C1 segment of cervical spinal cord (tissue), 14 donors: ENCODE measurements at places on chromosomes 1 and 21.

GRCh38 chr1:152107031-152107983 is 7.9 kb downstream of the TCHH start:
- no peak for DNase-seq

DNA sequence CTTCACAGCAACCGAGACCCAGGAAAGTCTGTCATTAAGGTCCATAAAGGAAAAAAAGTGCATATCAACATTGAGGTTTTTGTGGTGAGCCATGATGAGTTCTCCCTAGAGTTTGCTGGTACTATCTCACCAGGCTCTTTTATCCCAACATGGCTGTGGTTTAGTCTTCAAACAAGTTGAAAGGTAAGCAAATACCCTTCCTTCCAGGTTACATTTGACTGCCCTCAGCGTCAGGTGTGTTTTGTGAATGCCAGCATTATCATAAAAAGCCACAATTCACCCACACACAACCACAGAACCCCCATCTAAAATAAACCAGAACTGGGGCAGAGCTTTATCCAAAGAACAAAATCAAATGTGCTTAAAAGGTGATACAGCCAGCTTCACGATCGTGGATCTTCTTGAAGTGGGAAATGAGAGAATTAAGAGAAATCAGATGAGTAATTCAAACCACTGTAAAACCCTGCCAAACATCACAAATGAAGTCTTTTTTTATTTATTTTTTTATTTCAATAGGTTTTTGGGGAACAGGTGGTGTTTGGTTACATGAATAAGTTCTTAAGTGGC is 64.7 kb downstream of the SETD4 start:
- DNase-seq, result no peak

DNA sequence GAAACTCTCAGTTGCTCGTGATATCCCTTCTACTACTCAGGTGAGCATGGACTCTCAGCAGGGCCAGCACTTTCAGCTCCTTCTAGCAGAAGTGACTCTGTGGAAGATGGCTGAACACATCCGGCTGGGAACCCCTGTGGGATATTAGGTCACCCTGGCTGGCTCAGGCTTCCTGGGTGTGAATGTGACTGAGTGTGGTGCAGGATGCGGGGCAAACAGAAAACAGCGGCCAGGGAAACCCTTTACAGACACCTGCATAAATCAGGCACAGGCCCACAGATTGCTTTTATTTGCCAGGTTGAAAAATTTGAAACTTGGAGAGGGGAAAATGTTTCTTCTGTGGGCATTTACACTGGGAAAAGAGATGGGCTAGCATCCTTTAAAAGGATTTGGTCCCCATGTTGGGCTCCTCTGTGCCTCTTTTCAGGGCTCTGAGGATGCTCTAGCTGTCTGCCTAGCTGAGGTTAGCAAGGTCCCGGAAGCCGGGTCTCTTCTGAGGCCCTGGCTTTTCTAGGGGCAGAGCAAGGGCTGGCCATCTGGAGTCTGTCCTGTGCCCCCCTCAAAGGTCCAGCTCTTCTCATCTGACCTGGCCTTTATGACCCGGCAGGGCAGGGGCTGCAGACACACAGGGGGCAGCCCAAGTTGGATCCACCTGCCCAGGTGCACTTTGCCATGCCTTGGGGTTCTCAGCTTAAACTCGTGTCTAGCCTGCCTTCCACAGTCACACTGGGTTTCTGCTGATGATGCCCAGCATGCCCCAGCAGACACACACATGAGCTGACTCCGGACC is 243.0 kb downstream of the SIPA1L2 start:
- no peak for DNase-seq

GRCh38 chr1:26353210-26353859 is 595 bp downstream of the CRYBG2 start:
- no peak for DNase-seq

- no peak for DNase-seq
These were observed 43.5 kb downstream of the SNX27 start for GRCh38 chr1:151655371-151655770.

GRCh38 chr1:89724369-89725010 is 91.6 kb downstream of the LRRC8C start:
- no peak for DNase-seq

DNA sequence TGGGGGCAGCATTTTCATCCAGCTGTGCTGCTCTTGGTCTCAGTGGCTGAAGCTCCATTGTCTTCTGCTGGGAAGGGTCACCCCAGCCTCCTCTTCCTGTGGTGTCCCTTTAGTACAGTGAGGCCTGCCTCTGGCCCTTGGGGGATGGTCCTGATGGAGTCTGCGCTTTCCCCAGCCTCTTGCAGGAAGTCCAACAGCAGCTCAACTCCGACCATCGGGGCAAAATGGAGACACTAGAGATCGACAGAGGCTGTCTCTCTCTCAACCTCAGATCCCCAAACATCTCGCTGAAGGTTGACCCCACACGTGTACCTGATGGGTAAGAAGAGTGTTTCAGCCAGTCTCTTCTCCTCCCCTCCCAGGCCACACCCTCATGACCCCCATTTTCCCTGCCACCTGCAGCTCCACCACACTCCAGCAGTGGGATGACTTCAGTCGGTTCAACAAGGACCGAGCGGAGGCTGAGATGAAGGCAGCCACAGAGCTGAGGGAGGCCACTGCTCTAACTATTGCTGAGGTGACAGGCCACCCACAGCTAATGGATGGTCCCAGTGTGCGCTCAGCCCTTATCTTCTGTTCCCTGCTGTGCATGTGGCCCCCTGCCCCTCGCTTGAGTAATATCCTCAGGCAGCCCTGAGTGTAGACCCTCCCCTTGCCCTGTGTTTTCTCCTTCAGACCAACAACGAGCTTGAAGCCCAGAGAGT is 2.0 kb upstream of the ADPRS start:
- DNase-seq, result no peak

DNA sequence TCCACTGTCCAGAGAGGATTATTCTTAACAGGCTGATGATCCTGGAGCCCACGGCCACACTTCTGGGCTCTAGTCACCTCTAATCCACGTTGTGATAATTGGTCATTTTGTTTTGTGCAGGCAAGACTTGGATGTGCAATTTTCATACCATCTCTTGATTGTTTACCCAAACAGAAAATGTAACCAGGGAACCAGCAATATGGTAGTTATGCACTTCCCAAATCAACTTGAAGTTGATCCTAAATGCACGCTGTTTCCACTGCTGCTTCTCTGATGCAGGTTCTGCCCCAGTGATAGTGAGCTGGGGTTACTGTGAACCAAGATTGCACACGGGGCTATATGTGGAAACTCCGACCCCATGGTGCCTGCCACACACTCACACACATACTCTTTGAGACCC is 14.7 kb upstream of the KCNJ15 start:
- DNase-seq, result no peak

DNA sequence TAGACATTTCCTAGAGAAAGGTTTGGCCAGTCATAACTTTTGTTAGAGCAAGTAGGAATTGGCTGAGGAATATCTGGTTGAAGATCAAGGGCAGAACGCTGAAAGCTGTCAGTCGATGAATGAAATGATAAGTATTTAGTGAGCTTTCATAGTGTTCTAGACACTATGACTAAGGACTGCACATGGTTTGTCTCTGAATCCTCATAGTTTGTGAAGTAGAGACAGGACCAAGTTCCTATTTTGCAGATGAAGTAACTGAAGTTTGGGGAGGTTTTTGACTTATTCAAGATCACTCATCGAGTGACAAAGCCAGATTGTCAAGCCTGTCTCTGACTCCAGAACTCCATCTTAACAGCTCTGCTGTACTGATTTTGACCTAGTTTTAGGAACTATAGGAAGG is 4.7 kb downstream of the ELOA start:
- no peak for DNase-seq

GRCh38 chr21:41673596-41674335 is 93.1 kb downstream of the RIPK4 start:
- no peak for DNase-seq

GRCh38 chr1:17207966-17208418 is 3.1 kb downstream of the PADI1 start:
- DNase-seq, result no peak

DNA sequence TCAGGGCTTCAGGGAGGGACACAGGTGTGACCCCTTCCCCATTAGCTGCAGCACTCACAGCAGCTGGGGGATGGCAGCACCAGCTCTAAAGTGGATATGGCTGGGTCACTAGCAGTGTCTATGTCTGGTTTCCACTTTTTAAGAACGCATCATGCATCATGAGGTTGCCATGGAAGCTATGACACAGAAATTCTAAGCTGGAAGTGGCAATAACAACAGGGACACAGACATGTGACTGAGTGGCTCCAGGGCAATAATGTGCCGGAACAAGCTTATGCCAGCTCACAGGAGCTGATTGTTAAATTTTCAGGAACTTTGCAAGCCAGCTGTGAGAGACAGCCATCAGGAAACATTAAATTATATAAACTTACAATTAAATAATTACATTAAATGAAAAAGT is 51.2 kb upstream of the NFASC start:
- DNase-seq, result no peak

GRCh38 chr21:18877917-18878316 is 474.3 kb upstream of the TMPRSS15 start:
- DNase-seq, result no peak

- no peak for DNase-seq
These were observed 20.7 kb upstream of the SLC19A1 start for GRCh38 chr21:45562965-45563364.

DNA sequence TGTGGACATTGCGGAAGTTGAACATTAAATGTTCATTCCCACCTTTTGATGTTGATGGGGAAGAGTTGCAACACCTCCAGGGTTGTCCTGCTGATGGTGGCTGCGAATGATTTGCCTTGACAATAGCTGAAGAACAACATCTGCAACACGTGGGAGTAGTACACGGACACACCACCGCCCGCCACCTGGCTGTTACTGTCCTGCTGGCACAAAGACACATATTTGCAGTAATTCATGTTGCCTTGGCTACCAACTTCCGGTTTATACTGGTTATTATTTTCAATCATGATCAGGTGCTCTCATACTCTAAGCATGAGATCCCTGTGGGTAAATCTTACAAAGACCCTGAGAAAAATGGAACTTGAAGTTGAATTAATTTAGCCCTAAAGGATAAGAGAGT is 55.2 kb downstream of the UBR4 start:
- DNase-seq, result no peak

- DNase-seq, result no peak
These were observed 15.3 kb upstream of the KLHDC8A start for GRCh38 chr1:205371871-205372660.

DNA sequence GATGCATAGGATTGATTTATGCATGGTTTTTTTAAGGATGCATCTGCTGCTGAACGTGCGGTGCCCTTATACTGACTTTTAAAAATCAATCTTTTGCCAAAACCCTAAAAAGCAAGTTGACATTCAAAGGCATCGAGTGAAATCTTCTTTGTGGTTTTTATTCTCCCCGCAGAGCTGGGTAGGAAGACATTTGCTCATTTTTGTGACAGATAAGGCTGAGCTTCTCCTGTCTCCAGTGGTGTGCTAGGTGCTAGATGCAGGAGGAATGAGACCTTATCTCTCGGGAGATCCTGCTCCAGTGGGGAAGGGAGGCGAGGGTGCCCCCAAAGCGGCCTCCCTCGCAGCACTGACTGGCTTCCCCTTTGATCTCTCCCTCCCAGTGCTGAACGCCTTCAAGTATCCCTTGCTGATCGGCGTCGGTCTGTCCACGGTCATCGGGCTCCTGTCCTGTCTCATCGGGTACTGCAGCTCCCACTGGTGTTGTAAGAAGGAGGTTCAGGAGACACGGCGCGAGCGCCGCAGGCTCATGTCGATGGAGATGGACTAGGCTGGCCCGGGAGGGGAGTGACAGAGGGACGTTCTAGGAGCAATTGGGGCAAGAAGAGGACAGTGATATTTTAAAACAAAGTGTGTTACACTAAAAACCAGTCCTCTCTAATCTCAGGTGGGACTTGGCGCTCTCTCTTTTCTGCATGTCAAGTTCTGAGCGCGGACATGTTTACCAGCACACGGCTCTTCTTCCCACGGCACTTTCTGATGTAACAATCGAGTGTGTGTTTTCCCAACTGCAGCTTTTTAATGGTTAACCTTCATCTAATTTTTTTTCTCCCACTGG is 14.9 kb upstream of the CD101 start:
- no peak for DNase-seq

DNA sequence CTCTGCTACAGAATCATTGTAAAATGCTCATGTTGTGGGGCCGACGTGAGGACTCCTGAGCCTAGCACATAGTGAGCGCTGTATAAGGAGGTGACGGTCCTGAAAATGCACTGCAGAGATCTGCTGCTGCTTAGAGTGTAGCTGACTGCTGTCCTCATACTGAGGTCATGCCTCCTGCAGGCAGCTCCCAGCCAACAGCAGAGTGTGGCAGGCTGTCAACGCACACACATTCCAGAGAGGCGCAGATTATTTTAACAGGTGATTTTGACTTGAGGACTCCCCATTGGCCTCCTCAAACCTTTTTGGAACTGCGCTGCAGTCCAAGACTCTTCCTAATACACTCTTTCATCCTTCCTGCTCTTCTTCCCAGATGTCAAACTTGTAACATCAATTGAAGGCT is 119.8 kb upstream of the KCNJ6 start:
- no peak for DNase-seq

DNA sequence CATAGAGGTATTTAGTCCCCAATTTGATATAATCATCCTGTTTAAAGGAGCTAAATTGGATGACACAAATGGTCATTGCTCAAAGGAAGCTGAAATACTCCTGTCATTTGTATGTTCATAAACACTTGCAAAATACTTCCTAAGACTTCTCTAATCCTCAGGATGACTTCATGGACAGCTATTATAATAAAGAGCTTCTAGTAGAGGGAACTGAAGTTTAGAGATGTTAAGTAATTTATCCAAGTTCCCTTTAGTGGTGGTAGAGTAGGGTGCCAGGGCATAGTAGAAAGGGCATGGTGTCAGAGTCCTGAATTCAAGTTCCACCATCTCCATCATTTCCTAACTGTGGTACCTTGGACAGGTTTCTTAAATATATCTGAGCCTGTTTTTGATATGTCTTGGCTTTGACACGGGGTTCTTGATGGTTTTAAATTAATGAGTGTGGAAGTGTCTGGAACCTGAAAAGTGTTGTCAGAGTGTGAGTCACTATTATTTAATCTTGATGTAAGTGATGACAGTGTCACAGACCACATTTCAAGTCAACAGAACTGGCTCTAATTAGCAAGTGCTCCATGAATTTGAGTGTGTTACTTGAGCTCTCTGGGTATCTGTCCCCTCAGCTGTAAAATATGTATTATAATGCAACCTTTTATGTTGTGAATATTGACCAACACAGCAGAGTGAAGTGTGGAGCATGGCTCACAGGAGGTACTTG is 12.1 kb upstream of the GBP6 start:
- no peak for DNase-seq

GRCh38 chr1:204992201-204992997 is 50.6 kb upstream of the CNTN2 start:
- no peak for DNase-seq

DNA sequence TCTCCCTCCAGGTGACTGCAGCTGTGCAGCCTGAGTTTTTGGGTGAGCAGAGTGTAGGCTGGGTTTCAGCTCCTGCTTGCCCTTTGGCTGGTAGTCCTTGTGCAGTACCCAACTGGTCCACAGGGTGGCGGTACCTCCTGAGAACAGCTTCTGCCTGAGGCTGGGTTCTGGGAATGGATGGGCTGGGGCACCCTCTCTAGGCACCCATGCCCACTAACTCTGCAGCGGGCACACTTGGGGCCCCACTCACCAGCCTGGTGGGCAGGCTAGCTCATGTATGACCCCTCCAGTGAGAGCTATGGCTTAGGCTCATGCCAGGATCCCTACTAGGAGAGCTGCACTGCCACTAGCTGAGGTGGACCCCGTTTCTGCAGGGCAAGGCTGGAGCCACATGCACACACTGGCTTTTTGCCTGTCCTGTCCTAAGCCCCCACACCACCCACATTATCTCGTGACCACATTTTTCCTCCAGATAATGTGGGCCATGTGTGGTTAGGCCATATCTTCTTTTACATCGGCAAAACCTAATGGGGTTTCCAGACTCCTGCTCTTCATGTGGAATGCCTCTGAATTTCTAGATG is 15.5 kb upstream of the GSTM4 start:
- peak; percentile 50 for DNase-seq
